ENCODE measurements at places on chromosomes 7 and 10. TPM values are rescaled to one million over a fixed set of nuclear protein-coding genes. Genes with fewer than 3 reads are reported as not detected.

GRCh38 chr10:68163735-68164134 lies 54.4 kb downstream of the MYPN start:
- no peak for DNase-seq

GRCh38 chr10:71939861-71940474 lies 24.2 kb upstream of the CHST3 start:
- DNase-seq = no peak

- DNase-seq = no peak
Observed at GRCh38 chr7:152677808-152678670, 2.1 kb upstream of the XRCC2 start.

- DNase-seq = no peak
Observed at GRCh38 chr10:42488416-42488815, 150.0 kb downstream of the ZNF33B start.

DNA sequence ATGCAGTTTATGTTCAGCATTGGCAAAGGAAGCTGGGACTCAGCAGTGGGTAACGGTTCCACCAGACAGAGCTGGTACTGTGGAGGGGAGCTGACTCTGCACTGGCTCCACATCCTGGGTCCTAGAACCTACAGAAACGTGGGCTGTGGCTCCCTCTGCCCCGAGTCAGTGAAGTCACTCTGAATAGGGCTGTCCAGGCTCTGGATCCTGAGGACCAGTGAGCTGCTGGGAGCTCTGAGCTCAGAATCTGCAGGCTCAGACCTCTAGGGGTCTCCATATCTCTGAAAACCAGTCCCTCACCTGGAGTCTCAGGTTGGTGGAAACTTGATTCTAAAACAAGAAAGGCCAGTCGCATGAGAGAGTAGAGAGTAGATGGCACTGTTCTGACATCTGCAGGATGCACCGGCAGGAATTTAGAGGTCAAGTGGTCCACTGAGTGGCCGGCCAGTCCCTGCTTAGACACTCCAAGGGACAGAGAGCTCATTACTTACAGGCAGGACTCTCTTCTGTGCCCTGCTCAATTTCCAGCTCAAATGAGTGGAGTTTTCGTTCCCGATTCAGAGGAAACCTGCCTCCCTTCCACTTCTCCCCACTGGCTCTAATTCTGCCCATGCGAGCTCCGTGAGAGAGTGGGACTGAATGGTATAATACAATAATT lies 18.6 kb downstream of the NPFFR1 start:
- peak; percentile 40 for DNase-seq

Gene TACC2
- 49.0 TPM for polyA plus RNA-seq

Gene MYPN
- polyA plus RNA-seq = 0.04 TPM

DNA sequence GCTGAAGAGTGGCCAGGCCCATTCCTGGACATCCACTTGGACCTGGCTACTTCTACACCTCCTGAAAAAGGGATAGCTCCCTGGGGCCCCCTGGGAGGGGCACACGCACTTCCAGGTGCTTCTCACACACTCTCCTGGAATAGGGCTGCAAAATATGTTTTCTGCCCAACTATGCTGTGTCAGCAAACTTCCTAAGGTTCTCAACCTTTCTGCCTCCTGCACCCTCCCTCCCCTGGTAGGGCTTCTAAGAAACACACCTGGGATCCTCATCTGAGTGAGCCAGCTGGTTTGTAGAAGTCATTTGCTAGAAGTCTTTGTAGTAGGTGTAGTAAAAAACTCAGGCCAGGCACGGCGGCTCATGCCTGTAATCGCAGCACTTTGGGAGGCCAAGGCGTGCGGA lies 136.5 kb downstream of the ZMYND11 start:
- DNase-seq = no peak

DNA sequence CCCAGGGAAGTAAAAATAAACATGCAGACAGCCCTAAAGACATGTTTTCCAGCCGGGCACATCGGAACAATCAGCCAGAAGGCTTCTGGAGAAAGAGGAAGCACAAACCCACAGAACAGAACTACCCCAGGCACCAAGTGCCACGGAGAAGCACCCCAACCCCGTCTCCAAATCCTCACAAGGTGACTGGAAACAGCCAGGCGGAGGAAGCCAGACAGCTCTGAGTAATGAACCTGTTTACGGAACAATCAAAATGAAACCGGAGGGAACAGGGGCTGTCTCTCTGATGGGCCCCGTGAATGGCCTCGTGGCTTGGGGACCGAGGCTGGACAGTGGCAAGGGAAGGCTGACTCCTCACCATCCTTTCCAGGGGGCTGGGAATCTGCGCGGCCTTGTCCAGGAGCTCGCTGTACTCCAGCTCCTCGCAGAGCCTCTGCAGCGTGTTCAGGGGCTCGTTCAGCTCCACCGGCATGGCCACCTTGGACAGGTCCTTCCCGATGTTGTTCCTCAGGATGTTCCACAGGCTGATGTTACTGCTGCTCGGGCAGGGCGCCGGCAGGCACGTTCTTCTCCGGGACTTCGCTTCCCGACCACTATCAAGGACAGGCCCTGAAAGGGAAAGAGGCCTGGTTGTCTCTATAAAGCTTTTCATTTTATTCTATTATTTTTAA lies 77.0 kb upstream of the GSDME start:
- DNase-seq = no peak

Gene PRLHR
- not detected for polyA plus RNA-seq

Gene TLL2
- 0.74 TPM for polyA plus RNA-seq

Gene SFRP5
- polyA plus RNA-seq = not detected

GRCh38 chr7:34019301-34019790 lies 114.0 kb downstream of the BMPER start:
- DNase-seq = no peak

GRCh38 chr10:122010405-122011050 lies 21.6 kb downstream of the TACC2 start:
- DNase-seq = no peak

Gene ANKRD61
- 1.4 TPM for polyA plus RNA-seq

DNA sequence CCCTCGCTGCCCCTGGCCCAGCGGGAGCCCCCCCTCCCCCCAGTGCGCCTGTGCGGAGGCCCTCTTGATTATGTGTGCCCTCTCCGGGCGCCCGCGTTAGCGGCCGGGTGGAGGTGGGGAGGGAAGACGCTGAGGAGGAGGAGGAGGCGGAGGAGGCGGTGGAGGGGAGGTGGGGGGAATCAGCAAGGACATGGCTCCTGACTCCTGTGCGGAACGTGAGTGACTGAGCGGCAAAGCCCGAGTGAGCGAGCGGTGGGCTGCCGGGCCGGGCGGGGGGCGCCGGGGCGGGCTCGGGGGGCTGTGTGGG lies 201 bp downstream of the MLLT10 start:
- no peak for DNase-seq

GRCh38 chr7:51727441-51727840 lies 410.8 kb upstream of the COBL start:
- no peak for DNase-seq

DNA sequence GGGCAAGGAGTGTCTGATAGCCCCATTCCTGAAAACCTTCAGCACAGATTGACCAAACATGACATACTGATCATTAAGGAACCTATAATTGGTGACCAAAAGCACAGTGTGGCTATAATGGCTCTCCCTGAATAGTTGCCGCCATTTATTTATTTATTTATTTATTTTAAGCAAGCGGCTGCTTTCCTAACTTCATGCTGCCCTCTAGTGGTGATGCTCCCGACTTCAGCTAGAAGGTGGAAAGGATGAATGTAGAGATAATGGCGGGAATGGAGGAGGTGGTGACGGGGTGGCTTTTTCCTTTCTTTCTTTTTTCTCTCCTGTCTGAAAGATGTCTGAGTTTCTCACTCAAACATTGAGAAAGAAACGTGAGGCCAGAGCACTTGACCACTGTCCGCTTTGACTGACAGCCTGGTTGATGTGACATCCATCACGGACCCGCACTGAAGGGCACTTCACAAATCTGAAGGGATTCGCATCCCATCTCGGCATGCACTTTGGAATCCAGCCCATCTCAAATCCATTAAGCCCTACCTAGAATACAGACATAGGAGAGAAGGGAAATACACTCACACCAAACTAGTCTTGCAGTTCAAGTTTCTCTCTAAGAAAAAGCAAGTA lies 1090.1 kb downstream of the KCNMA1 start:
- DNase-seq = peak; percentile 82

Gene CACNA2D1
- polyA plus RNA-seq = 27.2 TPM

- DNase-seq = no peak
Observed at GRCh38 chr7:10939237-10939910, 34.3 kb upstream of the PHF14 start.

Gene FKBP6
- 0.27 TPM for polyA plus RNA-seq

DNA sequence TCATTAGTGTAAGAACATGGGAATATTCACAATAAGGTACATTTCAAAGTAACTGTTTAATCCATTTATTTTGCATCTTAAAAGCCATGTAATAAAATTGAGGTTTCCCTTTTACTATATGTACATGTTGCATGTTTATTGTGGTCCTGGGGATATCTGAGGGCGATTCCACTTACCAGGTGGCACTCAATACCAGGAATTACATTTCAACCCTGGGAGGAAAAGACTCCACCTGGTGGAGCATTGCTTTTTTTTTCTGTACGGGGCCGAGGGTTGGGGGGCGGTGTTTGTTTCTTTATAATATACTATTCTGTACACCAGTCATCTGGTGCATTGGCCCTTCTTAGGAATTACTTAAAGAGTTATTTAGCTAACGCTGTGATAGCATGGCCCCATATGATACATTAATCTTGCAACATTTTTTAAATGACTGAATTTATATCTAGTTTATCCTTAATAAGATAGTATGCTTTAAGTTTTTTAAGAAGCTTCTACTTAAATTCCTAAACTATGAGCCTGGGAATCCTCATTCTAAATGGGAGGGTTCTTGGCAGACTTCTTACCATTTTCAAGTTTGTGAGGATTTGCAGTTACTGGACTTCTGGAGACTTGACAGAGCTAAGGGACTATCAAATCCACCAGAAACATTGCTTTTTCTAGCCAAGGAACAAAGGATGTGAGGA lies 7.2 kb upstream of the HGF start:
- DNase-seq = no peak

GRCh38 chr7:100160067-100160466 lies 1.5 kb upstream of the TRAPPC14 start:
- DNase-seq = no peak

DNA sequence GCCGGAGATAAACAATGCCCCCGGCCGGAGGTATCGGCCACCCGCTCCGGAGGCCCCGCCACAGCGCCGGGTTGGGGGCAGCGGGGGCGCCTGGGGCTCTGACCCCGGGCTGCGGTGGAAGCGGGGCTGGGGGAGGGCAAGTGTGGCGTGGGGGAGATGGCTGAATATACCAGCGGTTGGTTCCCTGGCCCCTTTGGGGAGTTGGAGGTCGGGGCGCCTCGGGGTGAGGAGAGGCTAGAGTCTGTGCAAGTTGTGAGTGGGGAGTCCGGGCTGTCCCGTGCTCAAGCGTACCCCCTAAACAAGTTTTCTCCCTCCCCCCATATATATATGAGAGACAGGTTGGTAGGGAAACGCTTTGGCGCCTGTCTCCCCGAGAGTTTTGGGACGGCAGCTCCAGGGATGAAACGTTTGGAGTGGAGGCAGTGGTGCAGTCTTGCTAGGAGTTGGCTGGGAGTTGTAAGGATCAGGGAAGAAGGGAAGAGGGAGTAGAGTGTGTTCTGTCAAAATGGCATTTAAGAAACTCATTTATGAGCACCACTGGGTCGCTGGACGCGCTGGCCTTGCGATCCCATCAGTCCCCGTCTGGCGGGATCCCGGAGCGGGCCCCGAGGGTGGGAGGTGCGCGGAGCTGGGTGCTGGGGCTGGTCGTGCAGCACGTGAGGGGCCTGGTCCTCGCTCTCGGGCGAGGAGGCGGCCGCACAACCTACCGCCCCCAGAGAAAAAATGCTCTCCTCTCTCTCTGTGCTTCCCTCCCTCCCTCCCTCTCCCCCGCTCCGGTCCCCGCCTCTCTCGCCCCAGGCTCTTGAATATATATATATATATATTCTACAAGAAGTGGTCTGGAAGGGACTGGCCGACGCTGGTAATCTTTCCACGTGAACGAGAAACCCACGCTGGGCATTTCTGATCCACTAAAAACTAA lies 1.1 kb downstream of the TET1 start:
- DNase-seq = peak; percentile 35

DNA sequence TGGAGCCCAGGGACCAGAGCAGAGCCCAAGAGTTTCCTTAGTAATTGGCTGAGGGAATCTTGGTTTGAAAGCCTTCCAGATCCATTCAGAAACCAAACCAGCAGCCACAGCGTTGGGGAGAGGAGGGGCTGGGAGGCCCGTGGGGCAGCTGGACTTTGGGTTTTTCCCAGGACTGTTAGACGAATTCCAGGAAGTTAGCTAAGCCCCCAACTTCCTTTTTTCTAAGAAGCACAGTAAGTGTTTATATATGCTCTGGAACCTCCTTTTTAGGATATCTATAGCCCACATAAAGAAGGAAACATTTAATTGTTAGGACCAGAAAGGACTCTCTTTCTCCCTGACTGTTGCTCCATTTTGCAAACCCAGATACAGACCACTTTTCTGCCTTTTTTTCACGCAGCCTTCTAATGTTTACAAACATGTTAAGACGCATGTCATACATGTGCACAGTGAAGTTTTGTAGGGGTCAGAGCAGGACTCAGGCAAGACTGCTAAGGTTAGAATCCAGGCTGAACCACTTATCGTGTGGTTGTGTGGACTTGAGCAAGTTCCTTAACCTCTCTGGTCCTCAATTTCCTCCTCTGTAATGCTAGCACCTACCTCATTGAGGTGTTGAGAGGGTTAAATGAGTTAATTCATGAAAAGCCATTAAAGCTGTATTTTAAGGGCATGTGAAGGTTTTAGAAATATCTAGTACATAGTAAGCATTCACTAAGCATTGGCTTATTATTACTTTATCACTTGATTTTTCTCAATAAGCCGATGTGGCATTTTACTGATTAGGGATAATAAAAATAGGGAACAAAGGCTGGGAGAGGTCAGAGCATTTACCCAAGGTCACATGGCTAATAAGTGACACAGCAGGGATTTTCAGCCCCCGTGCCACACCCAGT lies 42.4 kb downstream of the TBATA start:
- peak; percentile 67 for DNase-seq

Gene ARMC3
- polyA plus RNA-seq = 10.9 TPM

Gene AGR3
- polyA plus RNA-seq = 4.5 TPM

DNA sequence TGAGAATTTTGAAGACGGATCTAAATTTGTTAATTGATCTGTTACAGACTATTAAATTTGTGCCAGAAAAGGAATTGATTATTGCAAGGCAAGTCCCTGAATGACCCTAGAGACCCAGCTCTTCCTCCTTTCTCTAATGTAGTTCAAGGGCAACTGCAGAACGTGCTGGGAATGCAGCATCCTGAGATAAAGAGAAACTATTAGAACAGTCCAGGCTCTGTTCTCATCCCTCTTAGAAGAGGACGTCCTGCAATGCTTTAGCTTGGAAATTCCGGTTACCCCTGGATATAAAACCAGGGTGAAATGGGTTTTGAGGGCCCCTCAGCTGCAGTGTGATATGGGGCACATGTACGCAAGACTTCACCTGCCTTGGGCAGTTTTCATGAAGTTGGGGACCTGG lies 67.3 kb downstream of the PTN start:
- DNase-seq = no peak

DNA sequence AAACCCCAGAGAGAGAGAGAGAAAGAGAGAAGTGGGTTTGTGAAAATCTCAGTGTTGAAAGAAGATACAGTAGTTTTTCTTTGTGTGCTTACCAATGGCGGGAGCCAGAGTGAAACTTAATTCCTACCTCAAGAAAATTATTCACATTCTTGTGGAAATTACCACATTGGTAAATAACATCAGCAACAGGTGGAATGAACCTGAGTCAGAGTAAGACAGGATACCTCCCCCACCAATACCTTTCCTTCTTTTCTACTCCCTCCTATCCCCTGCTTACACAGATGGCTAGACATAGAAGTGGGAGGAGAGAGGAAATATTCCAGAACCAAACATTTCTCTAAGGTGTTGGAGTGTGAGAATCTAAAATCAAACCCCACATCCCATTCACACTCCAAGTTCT lies 793.9 kb downstream of the SORCS3 start:
- DNase-seq = no peak

Gene UCN3
- 1.9 TPM for polyA plus RNA-seq

Data from right renal pelvis (tissue), 4 donors.